ENCODE measurements at places on chromosomes 5 and 9.

DNA sequence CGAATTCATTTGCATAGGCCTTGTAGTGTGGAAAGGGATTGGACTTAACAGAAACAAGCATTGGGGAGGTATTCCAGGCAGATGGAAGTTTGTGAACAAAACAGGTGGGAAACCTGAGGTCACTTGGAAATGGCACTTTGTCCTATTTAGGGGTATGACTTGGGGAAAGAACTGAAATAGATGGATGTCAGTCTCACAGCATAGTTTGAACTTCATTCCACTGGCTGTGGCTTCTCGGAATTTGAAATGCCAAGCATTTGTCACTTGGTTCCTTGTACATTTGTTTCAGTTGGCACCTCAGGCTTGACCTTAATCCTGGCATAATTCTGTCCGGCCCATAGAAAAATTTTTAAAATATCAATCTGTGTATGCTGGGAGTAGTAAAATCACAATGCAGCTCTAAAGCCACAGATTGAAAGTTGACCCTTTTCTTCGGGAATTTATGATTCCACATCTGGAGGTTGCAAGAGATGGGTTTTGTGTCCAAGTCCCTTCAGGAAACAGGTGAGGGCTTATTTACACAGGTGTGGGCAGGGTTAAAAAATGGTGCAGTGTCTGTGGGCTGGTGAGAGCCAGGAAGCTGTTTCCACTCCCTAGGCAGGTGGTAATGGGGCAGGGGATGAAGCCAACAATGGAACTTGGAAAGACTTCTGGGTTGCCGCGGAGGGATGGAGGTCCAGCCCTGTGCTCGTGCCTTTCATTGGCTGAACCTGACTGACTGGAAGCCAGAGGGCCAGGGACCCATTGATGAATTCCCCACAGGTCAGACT is 39.2 kb upstream of the PDE8B start:
- no peaks in the 10 kb centered on the region for H3K36me3 ChIP-seq
- H3K4me1 ChIP-seq, result no peaks in the 10 kb centered on the region
- H3K27ac ChIP-seq, result no peak overlapping the region

- peak; percentile 4 for DNase-seq
- H3K4me3 ChIP-seq, result peak within 1 kb of the TSS; percentile 17
- H3K4me1 ChIP-seq, result peaks cover 7% of the 10 kb centered on the region
These were observed at the start of gene CCDC180 for GRCh38 chr9:97307500-97308163. CCDC180 (plus strand) TSS chr9:97307659; CDS start chr9:97308064, 405 bp downstream.

- peaks cover 32% of the 10 kb centered on the region for H3K27me3 ChIP-seq
- no peaks in the 10 kb centered on the region for H3K4me1 ChIP-seq
- no peak overlapping the region for H3K4me3 ChIP-seq
These were observed 30.5 kb upstream of the LMX1B start for GRCh38 chr9:126583144-126583760.

DNA sequence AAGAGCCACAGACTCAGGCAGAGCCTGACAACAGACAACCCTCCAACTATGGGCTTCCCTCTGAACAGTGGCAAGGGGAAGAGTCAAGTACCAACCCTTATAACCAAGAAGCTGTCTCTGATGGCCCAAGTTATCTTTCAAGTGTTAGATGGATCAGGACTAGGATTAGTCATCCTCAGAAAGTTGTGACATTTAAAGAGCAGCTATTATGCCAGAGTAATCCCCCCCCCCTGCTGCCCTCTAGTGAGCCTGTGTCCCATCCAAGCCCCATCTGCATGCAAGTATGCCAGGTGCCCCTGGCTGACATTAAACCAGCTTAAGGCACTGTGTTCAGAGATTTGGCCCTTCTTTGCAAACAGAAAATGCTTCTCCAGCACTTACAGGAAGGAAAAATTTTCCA is 16.8 kb upstream of the SPATA31D1 start:
- H3K27me3 ChIP-seq, result no peaks in the 10 kb centered on the region
- H3K4me1 ChIP-seq, result no peaks in the 10 kb centered on the region
- no peak overlapping the region for H3K27ac ChIP-seq
- no peaks in the 10 kb centered on the region for H3K36me3 ChIP-seq
- DNase-seq, result no peak
- H3K4me3 ChIP-seq, result no peak overlapping the region

DNA sequence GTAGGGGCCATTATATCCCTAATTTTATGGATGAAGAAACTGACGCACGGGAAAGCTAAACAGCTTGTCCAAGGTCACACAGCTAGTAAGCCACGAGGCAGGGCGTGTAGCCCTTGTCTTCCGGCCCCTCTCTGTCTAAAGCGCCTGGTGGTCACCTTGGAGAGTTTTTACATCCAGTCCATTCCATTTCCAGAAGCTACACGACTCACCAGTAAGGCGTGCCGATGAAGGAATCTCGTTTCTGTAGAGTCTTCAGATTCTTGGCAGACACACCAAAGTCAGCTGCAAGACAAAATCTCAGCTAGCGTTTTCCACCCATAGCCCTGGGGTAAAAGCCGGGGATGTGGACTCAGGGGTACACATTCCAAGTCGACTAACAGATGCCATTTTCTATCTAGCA is 80.5 kb downstream of the STK10 start:
- no peak overlapping the region for H3K4me3 ChIP-seq
- H3K27me3 ChIP-seq, result no peaks in the 10 kb centered on the region

DNA sequence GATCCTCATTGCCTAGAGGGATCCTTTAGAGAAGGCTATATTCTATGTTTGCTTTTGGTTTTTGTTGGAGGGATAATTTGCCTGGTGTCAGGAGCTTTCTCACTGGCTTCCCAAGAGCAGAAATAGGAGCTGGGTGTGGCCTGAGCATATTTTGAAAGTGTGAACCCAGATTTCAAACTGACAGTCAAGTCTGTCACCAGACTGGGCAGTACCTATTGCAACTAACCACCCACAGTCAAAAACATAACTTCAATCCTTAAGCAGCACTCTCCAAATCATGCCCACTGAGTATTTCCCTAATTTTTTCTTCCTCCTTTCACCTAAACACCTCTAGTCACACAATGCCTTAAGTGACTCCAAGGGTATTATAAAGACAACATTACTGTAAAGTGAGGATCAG is 278.4 kb downstream of the EBF1 start:
- H3K4me3 ChIP-seq, result no peak overlapping the region
- no peaks in the 10 kb centered on the region for H3K4me1 ChIP-seq
- no peak for DNase-seq
- no peak overlapping the region for H3K27ac ChIP-seq
- no peaks in the 10 kb centered on the region for H3K27me3 ChIP-seq

DNA sequence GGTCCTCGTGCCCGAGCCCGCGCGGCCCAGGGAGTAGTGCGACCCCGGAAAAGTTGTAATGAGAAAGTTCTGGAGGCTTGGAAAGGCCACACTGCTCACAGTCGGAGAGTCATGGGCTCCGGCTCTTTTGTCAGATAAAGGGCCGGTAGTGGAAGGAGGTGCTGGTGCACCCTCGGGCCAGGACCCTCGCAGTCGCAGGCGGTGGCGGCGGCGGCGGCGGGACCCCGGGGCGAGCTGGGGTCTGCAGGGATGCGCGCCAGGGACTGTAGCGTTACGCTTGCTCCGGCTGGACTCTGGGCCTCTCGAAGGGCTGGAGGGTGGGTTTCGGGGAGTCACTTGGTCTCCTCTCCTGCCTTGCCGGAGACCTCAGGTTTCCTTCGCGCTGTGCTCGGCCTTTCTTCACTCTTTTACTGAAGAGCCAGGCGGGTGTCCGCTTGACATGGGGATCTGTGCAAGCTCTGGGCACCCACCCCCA is 1.5 kb downstream of the RORB start:
- H3K4me3 ChIP-seq, result no peak overlapping the region
- peaks cover 9% of the 10 kb centered on the region for H3K4me1 ChIP-seq
- no peak for DNase-seq
- no peaks in the 10 kb centered on the region for H3K36me3 ChIP-seq
- H3K27me3 ChIP-seq, result peaks cover 34% of the 10 kb centered on the region

- no peaks in the 10 kb centered on the region for H3K27me3 ChIP-seq
- no peaks in the 10 kb centered on the region for H3K4me1 ChIP-seq
- no peak overlapping the region for H3K4me3 ChIP-seq
- H3K27ac ChIP-seq, result no peak overlapping the region
- no peak for DNase-seq
These were observed 33.1 kb upstream of the SETD9 start for GRCh38 chr5:56876327-56876726.

DNA sequence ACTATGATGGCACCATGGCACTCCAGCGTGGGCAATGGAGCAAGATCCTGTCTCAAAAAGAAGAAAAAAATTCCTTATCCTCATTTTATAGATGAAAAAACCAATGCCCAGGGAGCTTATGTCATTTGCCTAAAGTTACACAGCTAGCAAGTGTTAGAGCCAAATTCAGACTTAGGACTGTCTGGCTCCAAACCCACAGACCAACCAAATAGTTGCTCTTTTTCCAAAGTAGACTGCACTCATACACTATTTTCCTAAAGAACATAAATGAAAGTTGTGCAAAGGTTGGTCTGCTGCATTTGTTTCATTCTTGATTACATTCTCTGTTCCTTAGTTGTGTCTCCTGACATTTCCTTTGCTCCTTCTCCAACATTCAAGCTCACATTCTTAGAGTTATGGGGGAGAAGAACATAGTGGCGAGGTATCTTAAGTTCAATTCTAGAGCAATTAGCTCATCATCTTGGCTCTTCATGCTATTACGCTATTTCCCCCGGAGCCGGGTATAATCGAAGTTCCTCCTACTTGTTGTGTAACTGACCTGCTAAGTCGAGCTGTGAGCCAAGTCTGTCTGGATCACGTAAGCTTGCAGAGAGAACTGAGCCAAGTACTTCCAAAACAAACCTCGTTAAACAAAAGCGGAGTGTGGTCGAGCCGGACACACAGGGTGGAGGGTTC is 138.3 kb downstream of the RFK start:
- H3K4me3 ChIP-seq, result no peak overlapping the region
- no peak for DNase-seq
- H3K36me3 ChIP-seq, result no peaks in the 10 kb centered on the region
- no peaks in the 10 kb centered on the region for H3K4me1 ChIP-seq

GRCh38 chr5:136309932-136310598 is 55.3 kb downstream of the TRPC7 start:
- H3K4me3 ChIP-seq, result no peak overlapping the region
- H3K27me3 ChIP-seq, result peaks cover 11% of the 10 kb centered on the region
- no peak overlapping the region for H3K27ac ChIP-seq
- H3K4me1 ChIP-seq, result no peaks in the 10 kb centered on the region
- no peaks in the 10 kb centered on the region for H3K36me3 ChIP-seq

DNA sequence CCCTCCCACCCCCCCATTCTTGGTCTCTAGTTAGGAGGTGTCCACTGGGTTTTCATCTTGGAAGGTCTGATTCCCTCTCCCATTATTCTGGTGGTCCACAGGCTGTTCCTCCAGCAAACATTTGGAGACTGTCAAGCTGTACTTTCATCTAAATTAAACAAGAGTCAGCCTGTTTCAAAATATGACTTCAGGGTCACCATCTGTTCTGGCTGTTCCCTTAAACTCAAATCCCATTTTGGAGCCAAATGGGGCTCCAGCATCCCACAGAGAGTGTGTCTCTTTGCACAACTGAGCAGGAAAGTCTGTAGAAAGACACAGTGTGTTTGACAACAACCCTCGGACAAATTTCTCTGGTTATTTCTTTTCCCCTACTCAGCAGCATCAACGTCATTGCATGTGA is 20.5 kb downstream of the COL15A1 start:
- no peaks in the 10 kb centered on the region for H3K27me3 ChIP-seq
- H3K4me3 ChIP-seq, result no peak overlapping the region
- no peaks in the 10 kb centered on the region for H3K4me1 ChIP-seq
- H3K36me3 ChIP-seq, result no peaks in the 10 kb centered on the region
- no peak for DNase-seq

DNA sequence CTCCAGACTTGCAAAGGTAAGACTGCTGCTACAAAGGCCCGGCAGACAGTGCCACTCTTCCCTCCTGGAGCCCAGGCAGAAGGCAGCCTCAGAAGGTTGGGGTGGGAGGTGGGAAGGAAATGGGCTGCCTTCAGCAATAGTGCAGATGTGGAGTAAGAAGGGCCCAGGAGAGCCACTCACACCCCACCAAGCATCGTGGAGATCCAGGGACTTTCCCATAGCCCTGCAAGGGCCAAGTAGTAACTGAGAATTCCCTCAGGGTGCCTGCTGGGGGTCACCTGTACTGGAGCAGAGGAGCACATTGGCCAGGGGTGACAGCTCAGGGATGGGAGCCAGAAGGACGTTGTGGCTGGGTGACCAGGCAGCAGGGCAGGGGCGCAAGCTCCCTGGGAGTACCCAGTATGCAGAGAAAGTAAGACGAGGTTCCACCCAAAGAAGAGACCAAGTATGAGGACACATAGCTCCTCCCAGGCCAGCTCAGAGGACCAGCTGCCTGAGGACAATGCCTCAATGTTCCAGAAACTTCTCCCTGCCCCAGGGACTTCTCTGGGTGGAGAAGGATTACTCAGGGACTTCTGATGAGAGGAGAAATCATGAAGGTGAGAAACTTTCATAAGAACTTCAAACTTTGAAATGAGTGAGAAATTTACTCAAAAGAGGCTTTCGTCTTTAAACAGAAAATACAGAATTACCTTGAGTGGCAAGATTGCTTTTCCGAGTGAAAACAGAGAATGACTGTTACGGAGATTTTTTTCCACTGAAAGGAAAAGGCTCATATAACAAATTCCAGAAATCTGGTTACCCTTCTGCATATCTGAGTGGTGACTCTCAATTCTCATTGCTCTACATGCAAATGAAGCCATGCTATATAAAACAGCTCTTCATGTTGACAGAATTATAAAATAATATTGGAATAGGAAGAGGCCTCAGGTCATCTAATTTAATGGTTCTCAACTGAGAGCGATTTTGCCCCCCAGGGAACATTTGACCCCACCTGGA is 87.9 kb upstream of the TRIO start:
- DNase-seq, result no peak
- H3K4me1 ChIP-seq, result no peaks in the 10 kb centered on the region
- H3K27ac ChIP-seq, result no peak overlapping the region
- peaks cover 5% of the 10 kb centered on the region for H3K27me3 ChIP-seq

DNA sequence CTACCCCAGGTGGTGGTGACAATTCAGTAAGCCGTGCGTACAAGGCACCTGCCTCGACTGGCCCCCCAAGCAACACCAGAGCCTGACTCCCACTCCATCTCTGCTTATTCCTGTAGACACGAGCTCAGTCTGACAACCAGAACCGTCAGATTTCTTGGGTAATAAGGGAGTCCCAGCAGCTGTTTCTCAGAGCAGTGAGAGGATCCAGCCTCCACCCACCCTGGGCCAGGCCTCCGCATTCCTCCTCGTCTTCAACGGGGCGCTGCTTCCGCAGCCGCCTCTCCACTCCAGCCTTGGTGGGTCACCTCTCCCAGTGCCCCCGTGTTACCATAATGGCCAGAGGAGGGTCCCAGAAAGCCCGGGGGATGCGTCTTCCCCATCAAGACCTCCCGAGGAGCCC is 27.7 kb upstream of the GFPT2 start:
- DNase-seq, result no peak
- H3K36me3 ChIP-seq, result no peaks in the 10 kb centered on the region
- H3K27me3 ChIP-seq, result no peaks in the 10 kb centered on the region
- H3K4me3 ChIP-seq, result no peak overlapping the region

Measured in endothelial cell of umbilical vein (primary cell).